ENCODE measurements at places on chromosomes 6 and 20. TPM values are rescaled to one million over a fixed set of nuclear protein-coding genes. Genes with fewer than 3 reads are reported as not detected.

The PPIL6 gene
- 0.18 TPM for total RNA-seq

The KLHDC3 gene
- total RNA-seq = 76.0 TPM

The TMEM151B gene
- total RNA-seq = not detected

DNA sequence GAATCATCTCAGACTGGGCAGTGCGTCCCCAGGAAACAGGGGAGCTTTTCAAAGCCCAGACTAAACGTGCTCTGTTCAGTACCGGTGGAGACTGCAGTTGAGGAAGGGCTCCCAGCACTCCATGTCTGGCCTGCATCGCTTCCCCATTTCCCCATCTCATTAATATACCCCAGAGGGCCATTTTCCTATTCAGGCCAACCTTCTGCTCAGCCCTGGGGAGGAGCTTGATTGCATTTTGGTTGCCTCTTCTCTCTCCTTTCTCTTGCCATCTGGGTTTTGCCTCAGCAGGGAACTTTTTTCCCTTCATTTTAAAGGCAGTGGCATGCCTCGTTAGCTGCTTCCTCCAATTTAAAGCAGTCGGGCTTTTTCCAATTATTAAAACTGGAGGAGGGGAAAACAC lies 394.3 kb upstream of the SOX4 start:
- H3K4me1 ChIP-seq = peaks cover 1% of the 10 kb centered on the region
- H3K4me3 ChIP-seq = no peak overlapping the region
- no peaks in the 10 kb centered on the region for H3K36me3 ChIP-seq
- H3K27ac ChIP-seq = no peak overlapping the region
- no peak for DNase-seq

DNA sequence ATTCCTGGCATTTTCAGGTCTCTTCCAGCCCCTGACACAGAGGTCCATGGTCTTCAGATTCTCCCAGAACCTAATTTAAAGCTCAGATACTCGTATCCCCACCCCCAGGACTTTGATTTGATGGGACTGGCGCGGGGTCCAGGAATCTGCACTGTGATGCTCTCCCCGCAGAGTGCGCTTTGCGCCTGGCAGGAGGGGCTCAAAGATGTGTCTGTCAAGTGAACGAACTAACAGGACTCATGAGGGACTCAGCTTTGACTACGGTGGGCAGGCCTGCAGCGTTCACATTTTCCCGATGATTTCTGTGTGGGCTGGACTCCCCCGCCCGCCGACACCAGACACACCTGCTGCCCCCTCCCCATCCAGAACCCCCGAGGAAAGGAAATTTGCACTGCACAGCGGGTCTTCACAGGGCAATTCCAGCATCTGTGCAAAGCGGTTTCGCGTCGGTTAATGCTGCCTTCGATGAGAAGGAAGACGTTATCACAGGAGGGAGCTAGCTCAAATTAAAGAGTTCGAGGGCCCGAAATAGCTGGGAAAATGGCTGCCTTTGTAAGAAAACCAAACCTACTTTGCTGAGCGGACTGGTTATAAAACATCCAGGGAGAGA lies 90.2 kb downstream of the ZDHHC14 start:
- H3K27me3 ChIP-seq = peaks cover 3% of the 10 kb centered on the region
- H3K36me3 ChIP-seq = no peaks in the 10 kb centered on the region
- no peaks in the 10 kb centered on the region for H3K4me1 ChIP-seq

DNA sequence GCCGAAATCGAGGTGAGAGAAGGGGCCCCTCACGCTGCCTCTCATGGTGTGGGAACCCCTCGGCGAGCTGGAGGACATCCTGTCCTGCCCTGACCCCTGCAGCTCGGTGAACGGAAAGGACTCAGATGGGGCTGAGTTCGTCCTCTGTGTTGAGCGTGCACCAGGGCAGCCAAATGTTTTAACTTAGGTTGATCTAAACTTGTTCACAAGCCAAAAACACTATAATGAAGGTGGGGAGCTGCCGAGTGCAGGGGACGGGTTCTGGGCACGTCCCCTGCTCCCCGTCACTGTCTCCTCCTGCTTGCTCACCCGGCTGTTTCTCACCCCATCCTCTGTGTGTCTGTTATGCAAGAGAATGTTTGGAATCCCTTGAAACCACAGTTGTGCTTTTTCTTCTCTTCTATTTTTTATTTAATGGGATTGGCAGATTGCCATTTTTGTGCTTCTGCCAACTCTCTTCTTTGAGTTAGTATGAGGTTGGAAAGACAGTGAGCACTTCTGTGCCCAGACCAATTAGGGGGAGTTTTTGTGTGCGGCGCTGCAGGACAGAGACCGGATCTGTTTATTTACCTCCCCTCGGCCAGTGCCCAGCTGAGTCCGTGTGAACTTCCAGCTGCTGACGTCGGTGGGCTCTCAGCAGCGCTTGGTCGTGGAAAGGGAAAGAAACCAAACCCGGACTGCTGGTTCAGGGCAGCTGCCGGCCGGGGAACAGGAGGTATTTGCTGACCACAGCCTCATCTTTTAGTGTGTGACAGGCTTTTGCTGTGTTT lies 158.1 kb downstream of the DTNBP1 start:
- H3K36me3 ChIP-seq = peaks cover 43% of the 10 kb centered on the region
- peak overlapping the region; percentile 23 for H3K27ac ChIP-seq
- peak; percentile 98 for DNase-seq
- H3K4me1 ChIP-seq = peaks cover 36% of the 10 kb centered on the region
- H3K4me3 ChIP-seq = peak overlapping the region; percentile 2

DNA sequence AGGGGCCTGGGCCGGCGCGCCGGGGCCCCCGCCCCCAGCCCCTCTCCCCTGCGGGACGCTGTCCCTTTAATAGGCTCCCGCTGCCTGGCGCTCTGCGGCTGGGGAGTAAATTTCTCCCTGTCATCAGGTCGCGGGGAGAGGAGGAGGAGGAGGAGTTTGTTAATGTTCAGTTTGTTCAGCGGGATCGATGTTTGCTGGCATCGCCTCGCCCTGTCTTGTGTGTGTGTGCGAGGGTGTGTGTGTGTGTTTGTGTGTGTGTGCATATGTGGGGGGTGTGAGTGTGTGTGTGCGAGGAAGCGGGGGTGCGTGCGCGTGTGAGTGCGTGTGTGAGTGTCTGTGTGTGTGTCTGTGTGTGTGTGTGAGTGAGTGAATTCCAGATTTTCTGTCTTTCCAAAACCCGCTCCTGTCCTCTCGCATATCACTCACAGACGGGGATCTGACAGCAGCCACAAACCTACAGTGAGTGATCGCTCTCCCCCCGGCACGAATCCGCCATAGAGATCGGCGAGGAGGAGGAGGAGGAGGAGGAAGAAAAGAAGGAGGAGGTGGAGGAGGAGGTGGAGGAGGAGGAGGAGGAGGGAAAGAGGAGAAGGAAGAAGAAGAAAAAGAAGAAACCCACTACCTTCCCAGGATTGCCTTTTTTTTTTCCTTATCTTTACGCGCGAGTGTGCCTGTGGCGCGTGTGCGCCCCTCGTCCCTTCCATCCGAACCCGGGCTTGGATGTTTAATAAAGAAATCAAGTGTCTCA lies at the start of gene TSHZ2:
TSS of gene TSHZ2 (plus strand) at position 169 of the 748 bp plus-strand sequence. CDS start 936 bp downstream, outside the sequence.
- no peaks in the 10 kb centered on the region for H3K4me1 ChIP-seq
- peak; percentile 1 for DNase-seq
- H3K4me3 ChIP-seq = peak within 1 kb of the TSS; percentile 43
- H3K27me3 ChIP-seq = peaks cover 3% of the 10 kb centered on the region
- H3K27ac ChIP-seq = no peak within 1 kb of the TSS
- no peaks in the 10 kb centered on the region for H3K36me3 ChIP-seq

GRCh38 chr20:62056377-62056776 lies 9.3 kb downstream of the TAF4 start:
- no peaks in the 10 kb centered on the region for H3K27me3 ChIP-seq
- peaks cover 3% of the 10 kb centered on the region for H3K36me3 ChIP-seq
- no peak for DNase-seq
- no peak overlapping the region for H3K27ac ChIP-seq
- no peaks in the 10 kb centered on the region for H3K4me1 ChIP-seq

- peaks cover 2% of the 10 kb centered on the region for H3K27me3 ChIP-seq
- no peaks in the 10 kb centered on the region for H3K36me3 ChIP-seq
- H3K4me3 ChIP-seq = no peak overlapping the region
- H3K27ac ChIP-seq = no peak overlapping the region
Measured at GRCh38 chr6:156121973-156122372, 655.2 kb upstream of the ARID1B start.

DNA sequence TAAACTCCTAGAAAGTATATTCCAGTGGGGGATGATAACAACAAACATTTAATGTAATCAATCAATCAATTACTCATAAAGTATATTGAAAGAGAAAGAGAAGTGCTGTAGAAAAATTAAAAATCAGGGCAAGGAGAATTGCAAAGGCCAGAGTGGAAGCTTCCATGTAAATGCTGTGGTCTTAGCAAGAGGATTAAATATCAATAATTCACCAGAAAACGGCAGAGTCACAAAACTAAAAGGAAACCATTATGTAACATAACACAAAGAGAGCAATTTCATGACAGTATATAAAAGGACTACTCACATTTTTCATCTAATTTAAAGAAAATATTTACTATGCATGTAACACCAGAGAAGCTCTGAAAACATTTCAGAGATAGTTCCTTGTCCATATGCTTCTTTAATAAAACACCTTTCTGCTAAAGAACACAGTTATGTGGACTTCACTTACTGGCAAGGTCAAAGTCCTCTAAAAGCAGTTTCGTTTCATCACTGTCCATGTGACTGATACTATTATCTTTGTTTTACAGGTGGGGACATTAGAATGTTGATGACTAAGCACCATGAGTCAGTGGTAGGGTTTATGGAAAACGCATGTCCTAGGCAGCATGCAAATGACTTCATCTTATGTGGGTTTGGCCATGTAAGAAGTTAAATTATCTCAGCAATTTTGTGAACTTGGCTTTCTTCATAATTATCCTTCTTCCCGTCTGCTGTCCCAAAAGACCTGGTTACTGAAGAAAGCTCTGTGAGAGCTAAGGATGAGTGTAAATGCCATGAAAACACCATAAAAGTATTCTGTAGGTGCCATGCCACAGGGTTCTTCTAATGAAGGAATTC lies 185.8 kb upstream of the TENT5A start:
- H3K36me3 ChIP-seq = no peaks in the 10 kb centered on the region
- no peak overlapping the region for H3K4me3 ChIP-seq
- no peak overlapping the region for H3K27ac ChIP-seq

The UNC5CL gene
- not detected for total RNA-seq

- no peak overlapping the region for H3K27ac ChIP-seq
- H3K27me3 ChIP-seq = no peaks in the 10 kb centered on the region
- H3K36me3 ChIP-seq = no peaks in the 10 kb centered on the region
- DNase-seq = no peak
- H3K4me1 ChIP-seq = peaks cover 12% of the 10 kb centered on the region
Measured at GRCh38 chr6:12152023-12152970, 137.9 kb upstream of the EDN1 start.

DNA sequence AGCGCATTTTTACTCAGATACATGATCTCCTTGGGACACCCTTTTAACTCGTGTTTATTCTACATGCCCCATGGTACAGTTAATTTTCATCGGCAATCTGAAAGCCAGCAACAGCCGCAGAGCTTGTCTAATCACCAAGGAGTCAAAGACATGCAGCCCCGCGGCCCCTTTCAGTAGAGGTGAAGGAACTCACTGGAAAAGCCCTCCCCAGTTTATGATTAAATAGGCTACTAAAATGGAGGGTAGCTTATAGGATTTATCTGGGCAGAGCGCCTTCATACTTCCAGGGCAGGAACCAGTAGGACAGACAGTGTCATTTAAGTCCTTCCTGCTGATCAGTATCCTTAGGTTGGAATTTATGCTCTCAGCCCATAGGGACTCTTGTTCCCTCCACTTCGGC lies 83.5 kb downstream of the DHX35 start:
- H3K27me3 ChIP-seq = no peaks in the 10 kb centered on the region
- H3K4me3 ChIP-seq = no peak overlapping the region
- no peak for DNase-seq
- H3K4me1 ChIP-seq = peaks cover 2% of the 10 kb centered on the region
- H3K27ac ChIP-seq = no peak overlapping the region

DNA sequence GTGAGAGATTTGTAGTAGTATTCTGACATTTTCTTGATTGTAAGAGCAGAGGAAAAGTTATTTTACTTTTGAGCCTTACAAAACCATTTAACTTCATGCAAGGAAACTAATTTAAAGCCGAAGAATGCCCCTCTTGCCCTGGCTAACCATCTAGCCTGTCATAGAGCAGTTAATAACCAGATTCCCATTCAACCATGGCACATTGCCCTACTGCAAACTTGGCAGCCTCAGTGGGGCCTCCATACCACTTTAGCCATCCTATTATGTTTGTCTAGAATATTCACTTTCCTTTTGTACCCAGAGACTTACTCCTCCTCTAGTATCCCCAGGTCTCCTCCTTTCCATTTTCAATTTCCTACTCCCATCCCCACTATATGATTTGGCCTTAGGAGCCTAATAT lies 230.9 kb downstream of the TBC1D7 start:
- no peak for DNase-seq
- no peaks in the 10 kb centered on the region for H3K36me3 ChIP-seq
- H3K27me3 ChIP-seq = no peaks in the 10 kb centered on the region
- no peaks in the 10 kb centered on the region for H3K4me1 ChIP-seq
- H3K4me3 ChIP-seq = no peak overlapping the region
